ENCODE measurements at places on chromosomes 2 and 18.

DNA sequence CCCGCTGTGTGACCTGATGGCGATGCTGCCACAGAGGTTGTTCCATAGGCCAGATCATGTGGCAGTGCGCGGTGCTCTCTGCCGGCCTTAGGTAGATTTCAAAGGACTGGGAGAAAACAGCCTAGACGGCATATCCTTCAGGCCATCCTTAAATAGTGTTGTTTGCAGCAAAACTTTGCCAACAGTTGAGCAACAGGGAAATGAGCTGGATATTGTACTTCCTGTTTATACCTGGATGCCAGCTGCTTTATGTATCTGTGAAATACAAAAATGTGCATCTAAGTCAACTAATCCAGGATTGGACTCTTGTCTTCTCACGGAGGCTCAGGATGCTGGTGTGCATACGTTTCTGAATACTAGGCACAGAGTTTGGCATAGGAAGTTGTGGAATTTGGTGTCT, 107.1 kb downstream of the EML6 start:
- DNase-seq = no peak

DNA sequence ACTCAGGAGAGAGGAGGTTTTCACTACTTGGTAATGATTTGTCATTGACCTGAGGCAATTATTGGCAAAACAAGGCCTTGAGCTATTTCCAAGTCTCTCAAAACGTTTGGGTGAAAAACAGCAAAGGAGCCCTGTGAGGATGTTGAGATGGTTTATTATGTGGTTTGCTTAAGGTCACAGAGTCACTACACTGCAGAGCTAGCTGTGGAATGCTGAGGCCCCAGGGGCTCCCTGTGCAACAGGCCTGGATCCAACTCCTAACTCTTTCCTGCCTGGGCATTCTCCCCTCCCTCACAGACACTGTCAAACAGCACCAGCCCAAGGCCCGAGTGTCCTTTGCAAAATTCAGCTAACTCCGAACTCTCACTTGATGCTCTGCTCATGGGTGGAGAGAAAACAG, 754.6 kb upstream of the SOX11 start:
- DNase-seq = no peak

DNA sequence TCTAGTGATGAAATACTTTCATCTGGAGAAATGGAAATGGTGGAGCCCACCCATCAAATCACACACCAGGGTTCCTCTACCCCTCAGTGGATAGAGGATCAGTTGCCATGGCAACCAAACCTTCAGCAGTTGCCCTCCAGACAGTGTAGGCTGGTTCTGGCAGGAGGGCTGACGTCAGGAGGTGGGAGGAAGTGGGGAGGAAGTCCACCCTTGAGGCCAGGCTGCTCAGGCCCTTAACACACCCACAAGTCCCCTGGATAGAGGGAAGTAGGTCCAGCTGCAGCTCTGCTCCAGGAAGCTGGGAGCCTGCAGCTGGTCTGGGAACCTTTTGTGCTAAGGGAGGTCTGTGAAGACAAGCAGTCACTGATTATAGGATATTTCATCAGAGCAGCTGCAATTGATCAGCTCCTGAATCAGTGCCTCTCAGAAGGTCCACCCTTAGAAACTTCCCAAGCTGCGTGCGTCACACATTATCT, 186.6 kb downstream of the MTX2 start:
- no peak for DNase-seq

DNA sequence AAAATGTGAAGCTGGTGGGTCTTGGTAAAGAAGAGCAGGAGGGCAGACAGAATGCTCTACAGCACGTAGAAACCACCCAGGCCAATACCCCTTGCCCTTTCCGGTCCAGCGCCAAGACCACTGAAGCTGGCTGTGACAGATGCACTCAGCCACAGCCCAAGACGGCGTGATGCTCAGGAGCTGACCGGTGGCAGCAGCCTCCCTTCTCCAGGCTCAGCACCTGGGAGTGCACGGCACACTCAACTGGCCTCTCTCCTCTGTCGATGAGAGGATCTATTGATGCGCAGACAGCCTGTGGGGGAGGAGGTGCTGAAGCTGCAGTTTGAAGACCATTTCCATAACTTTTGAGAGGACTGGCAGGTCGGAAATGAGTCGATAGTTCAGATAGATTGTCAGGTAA, 141.0 kb upstream of the MYT1L start:
- no peak for DNase-seq

DNA sequence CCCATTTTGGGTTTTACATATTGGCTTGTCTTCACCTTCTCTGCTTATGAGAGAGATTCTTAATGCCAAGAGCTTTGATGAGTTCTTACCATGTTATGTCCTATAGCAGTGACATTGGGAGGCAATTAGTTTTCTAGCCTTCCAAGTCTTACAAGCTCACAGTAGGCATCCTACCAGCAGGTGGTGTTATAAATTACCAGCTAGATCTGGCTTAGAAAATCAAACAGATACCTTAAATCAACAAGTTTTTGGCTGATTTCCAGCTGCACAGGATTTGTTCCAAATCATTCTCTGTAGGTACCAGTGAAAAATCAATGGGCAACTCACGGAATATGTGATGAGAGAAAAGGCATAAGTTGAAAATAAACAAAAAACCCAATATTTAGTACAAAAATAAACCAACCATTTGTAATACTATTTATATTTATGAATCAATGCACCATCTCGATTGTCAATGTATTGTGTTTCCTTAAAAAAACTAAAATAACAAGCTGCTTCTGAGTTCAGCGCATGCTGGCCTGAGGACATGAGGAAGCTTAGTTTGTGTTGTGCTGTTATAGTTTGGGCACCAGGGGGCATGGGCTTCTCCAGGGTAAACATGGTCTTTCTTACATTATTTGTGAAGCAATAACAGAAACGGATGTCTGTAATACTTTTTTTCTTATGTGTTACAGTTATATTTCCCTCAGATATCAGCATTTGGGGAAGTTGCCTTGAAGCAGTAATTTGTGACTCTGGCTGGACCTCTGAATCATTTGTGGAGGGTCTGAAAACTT, 34.1 kb upstream of the NXPH2 start:
- DNase-seq = no peak

DNA sequence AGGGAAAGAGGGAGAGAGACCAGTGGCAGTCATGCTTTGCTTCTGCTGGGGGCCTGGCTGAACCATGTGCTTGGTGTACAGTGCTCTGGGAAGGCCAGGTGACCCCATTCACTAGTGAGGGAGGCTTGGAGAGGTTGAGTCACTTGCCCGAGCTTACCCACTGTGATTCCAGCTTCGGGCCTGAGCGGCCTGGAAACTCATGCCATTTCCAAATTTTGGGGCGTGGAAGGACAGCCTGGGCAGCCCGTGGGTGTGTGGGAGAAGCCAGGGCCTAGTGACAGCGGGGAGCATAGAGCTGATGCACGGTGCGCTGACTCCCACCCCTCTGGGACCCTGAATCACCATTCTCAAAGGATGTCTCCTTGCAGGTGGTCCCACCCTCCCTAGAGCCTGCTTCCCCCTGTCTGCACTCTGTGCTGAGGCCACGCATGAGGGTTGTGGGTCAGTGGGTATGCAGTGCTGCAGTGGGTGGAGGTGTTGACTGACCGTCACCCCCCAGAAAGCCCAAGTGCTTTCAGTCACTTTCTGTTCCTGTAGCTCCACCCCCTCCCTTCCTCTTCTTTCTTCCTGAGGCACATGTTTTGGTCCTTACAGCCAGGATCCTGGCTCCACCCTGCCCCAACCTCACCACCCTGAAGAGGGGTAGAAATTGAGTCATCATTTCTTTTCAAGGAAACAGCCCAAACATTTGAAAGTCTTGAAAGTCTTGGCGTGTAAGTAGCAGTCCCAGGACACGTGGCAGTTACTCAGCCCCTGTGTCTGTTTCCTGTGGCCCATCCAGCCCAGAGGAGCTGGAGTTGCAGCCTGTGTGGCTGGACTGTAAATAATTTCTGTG, 69.3 kb upstream of the MCFD2 start:
- DNase-seq = peak; percentile 16

DNA sequence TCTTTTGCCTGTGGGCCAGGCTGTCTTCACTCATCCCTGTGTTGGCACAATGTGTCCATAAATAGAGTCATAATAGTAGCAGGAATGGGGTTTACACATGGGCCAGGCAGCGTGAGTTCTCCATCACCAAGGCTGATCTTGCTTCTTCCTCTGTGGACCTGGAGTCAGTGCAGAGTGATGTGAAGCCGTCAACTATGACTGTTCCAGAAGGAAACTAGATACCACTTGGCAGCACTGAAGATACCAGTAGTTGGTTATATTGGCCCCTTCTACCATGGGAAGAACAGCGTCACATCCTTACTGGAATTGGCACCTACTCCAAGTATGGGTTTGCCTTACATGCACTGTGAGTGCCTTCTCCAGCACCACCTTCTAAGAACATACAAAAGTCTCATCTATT, 30.2 kb downstream of the COPS8 start:
- DNase-seq = no peak

DNA sequence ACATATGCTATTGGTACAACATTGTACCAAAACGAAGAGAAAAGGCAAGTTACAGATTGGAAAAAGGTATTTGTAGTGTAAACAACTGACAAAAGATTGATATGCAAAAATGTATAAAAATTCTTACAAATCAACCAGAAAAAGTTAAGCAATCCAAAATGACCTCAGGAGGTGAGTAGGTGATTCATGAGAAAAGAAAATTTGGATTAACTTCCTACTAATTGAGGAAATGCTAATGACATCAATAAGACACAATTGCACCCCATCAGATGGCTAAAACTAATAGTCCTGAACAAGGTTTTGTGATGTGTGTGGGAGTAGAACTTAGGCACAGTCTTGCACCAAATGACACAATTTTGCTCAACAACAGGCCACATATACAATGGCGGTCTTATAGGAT, 129.3 kb downstream of the COPS8 start:
- DNase-seq = no peak

GRCh38 chr2:190812506-190813294, 67.9 kb upstream of the GLS start:
- no peak for DNase-seq

DNA sequence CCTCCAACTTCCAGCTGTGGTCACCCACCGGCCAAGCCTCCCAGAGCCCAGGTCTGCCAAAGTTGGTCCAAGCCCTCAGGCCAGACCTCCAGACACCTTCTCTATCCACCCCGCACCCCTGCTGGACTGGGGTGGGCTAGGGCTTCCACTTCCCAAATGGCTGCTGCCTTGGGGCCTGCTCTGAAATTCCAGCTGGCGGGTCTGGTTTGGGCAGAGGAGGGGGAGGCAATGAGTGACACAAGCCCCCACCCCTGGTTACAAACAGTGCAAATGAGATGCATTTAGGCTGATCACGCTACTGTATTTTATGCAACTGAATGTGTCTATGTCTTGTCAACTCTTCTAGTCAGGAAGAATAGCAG, 14.6 kb downstream of the POU3F3 start:
- DNase-seq = no peak

DNA sequence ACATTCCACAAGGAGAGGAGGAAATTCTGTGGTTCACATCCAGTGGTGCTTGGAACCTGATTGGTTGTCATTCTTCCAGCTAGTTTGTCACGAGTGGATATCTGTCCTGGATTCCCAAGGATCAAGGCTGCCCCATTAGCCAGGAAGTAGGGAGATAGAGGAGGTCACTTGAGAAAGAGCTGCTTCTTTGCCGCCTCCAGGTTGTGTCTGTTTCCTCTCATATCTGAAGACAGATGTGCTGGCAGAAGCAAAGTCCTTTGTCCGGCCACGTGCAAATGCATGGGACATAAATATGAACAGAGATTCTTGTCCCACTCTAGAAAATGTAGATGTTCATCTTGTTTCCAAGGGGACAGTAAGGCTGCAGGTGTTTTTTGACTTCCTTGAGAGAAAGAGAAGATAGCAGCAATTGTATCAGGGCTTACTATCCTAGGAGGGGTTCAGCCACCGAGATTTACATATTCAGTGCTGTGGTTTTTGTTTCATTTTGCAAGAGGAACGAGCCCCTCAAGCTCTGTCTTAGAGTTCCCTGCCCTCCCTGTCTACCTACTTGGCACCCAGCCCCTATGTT, 174.4 kb downstream of the RPIA start:
- no peak for DNase-seq

DNA sequence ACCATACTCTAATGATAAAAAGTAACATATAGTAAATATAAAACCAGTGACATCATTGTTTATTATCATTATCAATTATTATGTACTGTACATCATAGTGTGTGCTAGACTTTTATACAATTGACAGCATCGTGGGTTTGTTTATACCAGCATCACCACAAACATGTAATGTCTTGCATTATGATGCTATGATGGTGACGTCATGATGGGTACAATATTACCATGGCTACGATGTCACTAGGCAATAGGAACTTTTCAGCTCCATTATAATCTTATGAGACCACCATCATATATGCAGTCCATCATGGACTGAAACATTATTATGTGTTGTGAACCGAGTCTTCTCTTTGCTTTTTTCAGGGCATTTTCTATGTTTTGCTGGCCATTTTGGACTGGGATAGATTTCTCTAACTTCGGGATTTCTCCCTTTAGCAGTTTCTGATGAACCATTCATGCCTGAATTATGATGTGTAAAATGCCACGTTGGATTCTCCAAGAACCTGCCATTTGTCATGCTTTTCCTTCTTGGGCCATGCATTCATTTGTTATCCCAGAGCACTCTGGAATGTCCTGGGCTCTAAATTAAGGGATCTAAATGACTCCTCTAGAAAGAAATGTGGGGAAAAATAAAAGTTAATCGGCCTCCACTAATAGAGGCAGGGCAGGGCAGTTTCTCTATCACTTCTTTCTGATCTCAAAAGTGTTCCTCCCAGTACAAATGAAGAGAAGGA, 325.6 kb upstream of the TNP1 start:
- DNase-seq = no peak

- peak; percentile 8 for DNase-seq
These were observed 41.3 kb downstream of the VPS54 start for GRCh38 chr2:63977904-63978303.

GRCh38 chr2:217910875-217911212, 92.0 kb downstream of the TNS1 start:
- no peak for DNase-seq

DNA sequence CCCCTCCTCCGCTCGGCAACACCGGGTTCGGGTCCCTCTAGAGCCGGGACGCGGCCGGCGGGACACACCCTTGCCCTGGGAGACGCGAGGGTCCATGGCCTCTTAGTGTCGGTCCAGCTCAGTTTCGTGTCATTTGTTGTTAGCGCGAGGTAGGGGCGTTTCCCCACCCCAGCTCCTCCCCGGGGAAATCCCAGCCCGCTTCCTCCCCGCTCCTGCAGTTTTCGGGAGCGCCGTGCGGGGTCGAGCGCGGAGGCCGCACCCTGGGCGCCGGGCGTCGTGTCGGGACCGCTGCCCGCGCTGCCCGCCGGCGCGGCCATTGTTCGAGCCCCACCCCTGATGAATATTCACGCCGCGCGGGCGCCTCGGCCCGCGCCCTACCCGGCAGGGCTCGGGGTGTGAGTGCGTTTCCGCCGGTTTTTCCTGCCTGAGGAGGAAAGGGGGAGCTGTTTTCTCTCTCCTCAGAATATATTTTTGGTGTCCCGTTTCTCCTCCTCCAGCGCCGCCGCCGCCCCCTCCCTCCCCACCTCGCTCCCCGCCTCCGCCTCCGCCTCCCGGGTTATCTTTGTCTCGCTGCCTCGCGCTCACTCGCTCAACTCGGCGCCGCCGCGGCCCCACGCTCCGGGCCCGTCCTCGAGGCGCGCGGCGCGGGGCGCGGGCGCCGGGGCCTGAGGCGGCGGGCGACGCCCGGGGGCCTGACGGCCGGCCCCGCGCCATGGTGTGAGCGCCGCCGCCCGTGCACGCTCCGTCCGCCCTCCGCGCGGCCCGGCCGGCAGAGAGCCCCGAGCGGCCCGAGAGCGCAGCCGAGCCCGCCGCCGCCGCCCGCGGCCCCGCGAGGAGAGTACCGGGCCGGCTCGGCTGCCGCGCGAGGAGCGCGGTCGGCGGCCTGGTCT, at the start of gene MAP4K4:
MAP4K4 (plus strand) TSS at position 584 of the 890 bp plus-strand sequence. CDS start 374 bp downstream, outside the sequence.
- DNase-seq = peak; percentile 81

Measured in activated CD4-positive, alpha-beta T cell treated with anti-CD3 and anti-CD28 coated beads, Interleukin-2, amount 50 U/mL, for 1 hour (primary cell).